Esophagus squamous epithelium (tissue), 5 donors: ENCODE measurements at places on chromosomes 4 and X. TPM values are rescaled to one million over a fixed set of nuclear protein-coding genes. Genes with fewer than 3 reads are reported as not detected.

DNA sequence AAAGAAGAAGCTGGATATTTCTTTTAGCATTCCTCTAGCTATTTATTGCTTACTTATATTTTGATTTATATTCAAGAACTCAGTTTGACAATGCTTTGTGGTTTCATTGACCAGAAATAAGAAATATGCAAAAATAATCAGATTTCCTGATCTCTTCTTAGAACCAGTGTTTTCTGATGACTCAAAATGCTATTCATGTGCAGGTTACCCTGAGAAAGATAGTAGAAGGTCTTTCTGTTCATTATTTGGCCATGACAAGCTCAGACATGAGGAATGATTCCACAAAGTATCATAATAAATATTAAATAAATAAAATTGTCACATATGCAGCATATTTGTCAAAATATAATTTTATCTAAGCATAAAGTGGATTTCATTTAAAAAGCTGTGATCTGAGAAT is 24.1 kb downstream of the ADH7 start:
- peaks cover 19% of the 10 kb centered on the region for H3K4me1 ChIP-seq
- H3K4me3 ChIP-seq: no peak overlapping the region
- H3K27me3 ChIP-seq: no peaks in the 10 kb centered on the region
- H3K27ac ChIP-seq: no peak overlapping the region
- peaks cover 23% of the 10 kb centered on the region for H3K36me3 ChIP-seq
- DNase-seq: no peak

- H3K4me1 ChIP-seq: peaks cover 5% of the 10 kb centered on the region
- no peak for DNase-seq
- H3K4me3 ChIP-seq: no peak overlapping the region
- H3K27ac ChIP-seq: no peak overlapping the region
- no peaks in the 10 kb centered on the region for H3K36me3 ChIP-seq
Observed at GRCh38 chr4:151955721-151956380, 195.0 kb upstream of the GATB start.

GRCh38 chr4:177484613-177485021 is 42.4 kb upstream of the AGA start:
- no peak for DNase-seq
- no peaks in the 10 kb centered on the region for H3K4me1 ChIP-seq
- no peak overlapping the region for H3K4me3 ChIP-seq
- H3K36me3 ChIP-seq: no peaks in the 10 kb centered on the region

DNA sequence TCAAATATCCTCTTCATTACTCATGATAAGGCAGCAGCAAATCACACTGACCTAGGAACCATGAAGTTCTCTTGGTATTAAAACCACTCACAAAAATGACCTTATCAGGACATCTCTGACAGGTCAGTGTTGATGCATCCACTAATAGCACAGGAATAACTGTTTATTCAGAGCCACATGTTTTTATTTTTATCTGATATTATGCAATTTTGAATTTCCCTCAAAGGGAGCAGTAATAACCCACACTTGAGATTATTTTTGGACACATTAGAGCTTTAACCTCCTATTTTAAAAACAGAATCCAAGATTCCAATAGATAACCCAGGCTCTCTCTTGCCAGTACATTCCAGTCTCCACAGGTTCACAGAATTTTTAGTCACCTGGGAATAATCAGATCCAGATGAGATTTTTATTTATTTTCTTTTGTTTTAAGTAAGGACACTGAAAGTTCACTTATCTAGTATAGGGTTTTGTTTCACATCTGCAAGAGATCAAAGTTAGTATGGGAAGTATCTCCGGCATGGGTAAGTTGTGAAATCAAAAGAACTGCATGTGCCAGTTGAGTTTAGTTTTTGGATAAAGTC is 36.3 kb upstream of the MYOZ2 start:
- DNase-seq: no peak
- H3K4me3 ChIP-seq: no peak overlapping the region
- no peaks in the 10 kb centered on the region for H3K27me3 ChIP-seq
- H3K36me3 ChIP-seq: no peaks in the 10 kb centered on the region
- peaks cover 10% of the 10 kb centered on the region for H3K4me1 ChIP-seq

GRCh38 chr4:24922416-24922815 is 9.6 kb upstream of the CCDC149 start:
- H3K27me3 ChIP-seq: no peaks in the 10 kb centered on the region
- H3K36me3 ChIP-seq: no peaks in the 10 kb centered on the region
- H3K4me3 ChIP-seq: no peak overlapping the region
- H3K4me1 ChIP-seq: no peaks in the 10 kb centered on the region
- H3K27ac ChIP-seq: no peak overlapping the region
- no peak for DNase-seq

DNA sequence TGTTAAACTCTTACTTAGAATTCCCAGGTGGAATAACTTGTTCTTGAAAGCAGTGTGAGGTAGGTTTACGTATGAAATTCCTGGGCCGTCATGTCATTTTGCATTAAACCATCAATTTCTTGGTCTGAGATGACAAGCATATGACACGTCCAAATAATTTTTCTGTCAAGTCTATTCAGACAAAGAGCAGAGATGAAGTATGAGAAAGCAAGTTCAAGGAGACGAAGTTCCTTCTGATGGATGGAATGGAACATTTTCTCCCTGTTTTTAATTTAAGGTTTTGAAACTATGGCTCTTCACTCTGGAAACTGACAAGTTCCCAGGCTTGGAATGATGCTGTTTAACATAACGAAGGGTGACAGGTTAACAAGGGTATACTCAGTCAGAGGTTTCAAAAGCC is 252.8 kb upstream of the SFRP2 start:
- no peaks in the 10 kb centered on the region for H3K36me3 ChIP-seq
- H3K27ac ChIP-seq: no peak overlapping the region
- no peaks in the 10 kb centered on the region for H3K4me1 ChIP-seq
- no peak for DNase-seq

PPP4R3C gene
- not detected for total RNA-seq

DOK7 gene
- 0.45 TPM for total RNA-seq

MAEA gene
- total RNA-seq: 74.2 TPM

ARMCX4 gene
- total RNA-seq: 4.4 TPM

YY2 gene
- 1.4 TPM for total RNA-seq

CFAP47 gene
- total RNA-seq: not detected

UGDH gene
- total RNA-seq: 109 TPM
